ENCODE measurements at places on chromosomes 6 and 20.

DNA sequence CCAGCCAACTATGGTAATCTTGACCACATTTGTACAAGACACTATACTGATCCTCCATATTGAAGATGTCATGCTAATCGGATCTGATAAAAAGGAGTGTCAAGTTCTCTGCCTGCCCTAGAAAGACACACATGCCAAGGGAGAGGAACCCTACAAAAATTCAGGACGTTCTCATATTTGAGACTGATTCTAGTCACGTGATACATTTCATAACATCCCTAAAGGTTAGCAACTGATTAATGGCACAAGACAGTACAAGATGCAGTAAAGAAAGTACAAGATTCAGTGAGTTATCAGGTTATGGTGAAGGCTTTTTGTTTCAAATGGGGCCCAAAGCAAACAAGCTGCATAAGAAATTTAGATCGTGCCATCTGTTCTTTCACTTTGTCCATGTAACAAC lies 190.7 kb upstream of the MOCS1 start:
- DNase-seq = no peak

GRCh38 chr6:23526526-23526925 lies 599.5 kb upstream of the NRSN1 start:
- no peak for DNase-seq

DNA sequence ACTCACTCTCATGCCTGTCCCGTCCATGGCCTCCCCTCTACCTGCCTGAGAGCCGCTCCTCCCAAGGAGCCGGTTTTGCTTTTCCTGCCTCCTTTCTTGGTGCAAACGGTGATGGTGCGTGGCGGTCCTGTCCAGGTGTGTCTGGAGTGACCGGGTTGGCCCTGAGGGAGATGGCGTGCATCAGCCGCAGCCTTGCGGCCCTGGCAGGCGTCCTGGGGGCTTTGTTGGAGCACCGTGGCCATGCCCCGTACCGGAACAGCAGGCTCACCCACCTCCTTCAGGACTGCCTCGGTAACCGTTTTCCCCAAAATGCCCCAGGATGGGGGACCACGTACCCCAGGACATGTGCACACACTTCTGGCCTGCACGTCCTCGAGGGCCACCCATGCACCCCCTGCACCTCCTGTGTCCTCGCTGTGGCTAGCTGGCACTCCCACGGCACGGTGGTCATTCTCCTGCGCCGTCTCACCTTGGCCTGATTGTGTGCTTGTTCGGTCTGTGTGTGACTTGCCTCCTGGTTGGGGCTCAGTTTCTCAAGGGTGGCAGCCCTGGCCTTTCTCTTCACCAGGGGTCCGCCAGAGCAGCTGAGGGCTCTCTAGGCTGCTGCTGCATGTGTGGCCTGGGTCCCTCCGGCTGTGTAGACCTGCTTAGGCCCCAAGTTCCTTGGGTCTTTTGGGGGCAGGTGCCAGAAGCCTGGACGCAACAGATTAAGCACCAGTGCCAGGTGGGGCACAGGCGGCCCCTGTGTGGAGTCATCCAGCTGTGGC lies 36.4 kb downstream of the FRMD1 start:
- DNase-seq = no peak

DNA sequence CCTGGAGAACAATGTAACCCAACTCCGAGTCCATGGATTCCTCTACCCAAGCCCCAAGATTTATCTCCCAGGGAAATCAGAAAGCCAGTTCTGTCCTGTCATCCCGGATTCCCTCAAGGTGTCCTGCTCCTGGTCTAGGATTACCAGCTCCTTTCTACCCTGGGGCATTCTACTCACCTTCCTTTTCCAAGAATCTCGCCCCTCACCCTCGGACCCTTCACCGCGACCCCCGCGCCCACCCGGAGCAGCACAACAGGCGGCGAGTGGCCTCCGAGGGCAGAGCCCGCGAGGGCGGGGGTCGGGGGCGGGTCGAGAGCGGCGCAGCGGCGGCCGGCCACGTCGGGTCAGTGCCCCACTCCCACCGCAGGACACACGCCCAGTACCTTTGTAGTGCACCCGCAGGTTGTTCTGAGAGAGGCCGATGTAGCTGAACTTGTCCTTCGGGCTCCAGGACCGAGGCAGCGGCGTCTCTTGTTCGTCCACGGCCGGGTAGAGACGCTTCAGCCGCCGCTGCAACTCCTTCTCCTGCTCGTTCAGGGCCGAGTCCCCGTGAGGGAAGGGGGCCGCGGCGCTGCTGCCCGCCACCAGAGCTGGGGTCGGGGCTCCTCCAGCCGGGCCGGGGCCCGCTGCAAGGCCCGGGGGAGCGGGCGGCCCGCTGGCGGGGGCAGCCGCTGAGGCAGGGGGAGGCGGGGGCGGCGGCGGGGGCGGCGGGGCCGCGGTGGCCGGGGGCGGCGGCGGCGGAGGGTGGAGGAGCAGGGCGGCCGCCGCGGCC lies 897 bp downstream of the RANBP9 start:
- peak; percentile 52 for DNase-seq

DNA sequence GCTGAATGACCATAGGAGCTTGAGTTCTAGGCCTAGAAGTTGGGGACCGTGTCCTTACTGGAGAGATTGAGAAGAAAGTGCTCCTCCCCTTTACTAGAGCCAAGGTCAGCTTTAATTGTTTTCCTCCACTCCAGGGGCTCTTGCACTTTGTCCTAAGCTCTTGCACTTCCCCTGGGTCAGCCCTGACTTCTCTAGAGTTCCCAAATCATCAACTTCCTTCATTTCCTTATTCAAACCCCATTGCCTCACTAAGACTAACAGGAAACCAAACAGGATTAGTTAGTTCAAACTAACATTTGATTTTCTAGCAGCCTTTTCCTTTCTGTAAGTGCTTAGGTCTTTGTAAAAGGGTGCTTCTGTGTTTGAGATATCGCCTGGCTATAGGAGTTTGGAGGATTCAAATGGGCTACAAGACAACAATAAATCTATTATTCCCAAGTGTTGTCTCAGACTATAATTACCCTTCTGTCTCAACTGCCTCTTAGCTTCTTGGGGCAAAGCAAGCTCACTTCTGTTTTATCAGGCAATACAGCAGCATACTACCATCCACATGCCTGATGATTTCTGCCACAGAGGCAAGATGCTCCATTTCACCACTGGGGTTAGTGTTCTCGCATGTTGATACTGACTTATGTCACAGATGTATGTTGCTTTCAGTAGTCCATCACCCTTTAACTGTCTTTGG lies 12.8 kb upstream of the DTNBP1 start:
- no peak for DNase-seq

GRCh38 chr20:40536808-40537207 lies 152.2 kb downstream of the MAFB start:
- no peak for DNase-seq

DNA sequence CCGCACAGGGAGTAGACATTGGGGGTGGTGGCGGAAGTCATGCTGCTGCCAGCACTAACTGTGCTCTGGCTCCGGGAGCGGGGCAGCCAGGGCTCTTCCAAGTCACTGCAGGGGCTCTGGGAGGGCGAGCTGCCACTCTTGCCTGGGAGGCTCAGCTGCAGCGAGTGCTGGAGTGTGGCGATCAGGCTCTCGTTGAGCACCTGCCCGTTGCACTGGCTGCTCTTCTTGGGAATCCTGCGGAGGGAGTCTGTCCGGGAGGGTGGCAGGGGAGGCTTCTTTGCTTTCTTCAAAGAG lies 28.0 kb downstream of the HEBP2 start:
- no peak for DNase-seq

All from activated T-cell treated with anti-CD3 and anti-CD28 coated beads, Interleukin-2, amount 50 U/mL, for 1 hour (primary cell).